ENCODE measurements at places on chromosomes 16 and 17. TPM values are rescaled to one million over a fixed set of nuclear protein-coding genes. Genes with fewer than 3 reads are reported as not detected.
A peak's percentile ranks its signal among the peaks of the same experiment; 100 is the strongest.

WFIKKN2 gene
- not detected for total RNA-seq

MARVELD3 gene
- not detected for total RNA-seq

GRCh38 chr17:56608944-56609343 lies 15.4 kb downstream of the NOG start:
- no peak for DNase-seq

- DNase-seq: no peak
Measured at GRCh38 chr16:52407778-52408177, 139.2 kb downstream of the TOX3 start.

DNA sequence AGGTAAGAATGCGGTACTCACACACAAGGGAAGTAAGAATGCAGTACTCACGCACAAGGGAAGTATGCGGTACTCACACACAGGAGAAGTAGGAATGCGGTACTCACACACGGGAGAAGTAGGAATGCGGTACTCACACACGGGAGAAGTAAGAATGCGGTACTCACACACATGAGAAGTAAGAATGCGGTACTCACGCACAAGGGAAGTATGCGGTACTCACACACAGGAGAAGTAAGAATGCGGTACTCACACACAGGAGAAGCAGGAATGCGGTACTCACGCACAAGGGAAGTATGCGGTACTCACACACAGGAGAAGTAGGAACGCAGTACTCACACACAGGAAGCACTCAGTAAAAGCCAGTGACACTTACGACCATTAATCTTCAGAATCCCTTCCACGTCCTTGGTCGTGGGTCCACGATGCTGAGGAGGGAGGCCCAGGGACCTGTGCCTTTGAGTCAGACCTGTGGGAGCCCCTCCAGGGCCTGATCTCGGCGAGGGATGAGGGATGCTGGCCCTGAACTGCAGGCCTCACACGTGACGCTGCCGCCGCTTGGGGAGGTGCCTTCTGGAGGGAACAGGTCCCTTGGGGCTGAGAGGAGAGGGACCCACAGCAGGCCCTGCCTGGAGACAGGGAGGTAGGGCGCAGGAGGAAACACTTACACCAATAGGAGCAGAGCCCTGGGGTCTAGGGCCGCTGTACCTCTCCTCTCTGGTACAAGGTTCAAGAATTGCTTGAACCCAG lies 20.2 kb downstream of the ABR start:
- no peak for DNase-seq

DNA sequence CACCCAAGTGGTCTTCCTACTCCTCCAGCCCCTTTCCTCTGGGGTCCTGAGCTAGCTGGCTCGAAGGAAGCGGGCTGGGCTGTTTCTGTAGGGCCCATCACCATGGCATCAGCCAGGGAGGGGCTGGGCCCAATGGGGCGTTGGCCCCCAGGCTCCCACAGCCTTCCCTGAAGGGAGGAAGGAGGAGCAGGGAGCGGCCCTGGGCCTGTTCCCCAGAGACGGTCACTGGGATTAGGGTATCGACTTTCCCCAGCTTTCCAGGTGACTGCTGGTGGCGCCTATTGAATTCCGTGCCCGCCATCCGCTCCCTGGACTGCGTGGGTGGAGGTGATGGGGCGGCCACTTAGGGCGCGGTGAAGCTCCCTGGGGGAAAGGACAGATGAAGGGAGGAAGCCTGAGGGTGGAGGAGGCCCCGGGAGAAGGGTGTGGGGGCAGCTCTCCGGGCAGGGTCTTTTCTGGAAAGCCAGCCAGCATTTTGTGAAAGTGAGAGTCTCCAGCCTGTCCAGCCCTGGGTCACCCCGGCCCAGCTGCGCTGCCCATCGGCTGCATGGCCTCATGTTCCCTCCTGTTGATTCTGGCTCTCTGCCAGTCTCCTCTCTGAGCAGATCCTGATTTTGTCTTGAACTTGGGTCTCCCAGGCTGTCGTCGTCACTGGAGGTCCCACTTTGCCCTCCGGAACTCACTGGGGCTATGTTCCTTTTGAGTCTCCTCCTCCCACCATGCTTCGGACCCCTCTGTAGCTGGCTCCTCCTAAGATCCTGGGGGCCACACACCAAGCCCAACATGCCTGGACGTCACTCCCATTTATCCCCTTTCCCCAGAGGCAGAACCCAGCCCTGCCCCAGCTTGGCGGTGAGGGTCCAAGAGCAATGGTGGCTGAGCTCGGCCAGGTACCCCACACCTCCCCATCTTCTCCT lies 9.8 kb downstream of the NHERF1 start:
- DNase-seq: peak; percentile 86

DNA sequence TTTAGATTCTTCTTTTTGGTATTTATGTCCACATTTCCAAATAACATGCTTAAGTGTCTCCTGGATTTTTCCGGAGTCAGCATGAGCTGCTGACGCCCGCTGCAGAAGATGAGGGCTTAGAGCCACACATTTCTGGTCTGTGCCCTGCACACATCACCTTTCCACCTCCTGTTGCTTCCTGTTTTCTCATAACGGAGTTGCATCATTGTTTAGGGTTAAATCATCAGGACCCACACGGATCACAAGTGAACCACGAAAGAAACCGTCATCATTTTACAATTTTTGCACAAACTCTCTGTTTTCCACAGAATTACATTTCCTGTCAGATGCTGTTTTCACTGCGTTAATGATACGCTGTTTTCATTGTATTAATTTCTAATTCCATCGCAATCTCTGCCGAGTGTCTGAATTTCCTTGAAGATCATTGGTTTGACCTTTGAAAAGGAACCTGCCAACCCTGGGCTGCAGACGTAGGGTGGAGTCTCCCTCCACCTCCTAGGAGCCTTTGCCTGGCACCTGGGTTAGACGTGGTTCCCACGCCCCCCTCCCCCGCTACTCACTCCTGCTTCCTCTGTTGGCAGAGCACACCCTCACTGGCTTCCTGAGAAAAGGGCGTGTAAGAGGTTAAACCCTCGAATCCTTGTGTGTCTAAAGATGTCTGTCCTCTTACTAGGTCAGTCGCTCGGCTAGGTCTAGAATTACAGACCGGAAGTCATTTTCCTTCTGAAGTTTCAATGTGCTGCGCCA lies 68.2 kb downstream of the RNF213 start:
- no peak for DNase-seq

DNA sequence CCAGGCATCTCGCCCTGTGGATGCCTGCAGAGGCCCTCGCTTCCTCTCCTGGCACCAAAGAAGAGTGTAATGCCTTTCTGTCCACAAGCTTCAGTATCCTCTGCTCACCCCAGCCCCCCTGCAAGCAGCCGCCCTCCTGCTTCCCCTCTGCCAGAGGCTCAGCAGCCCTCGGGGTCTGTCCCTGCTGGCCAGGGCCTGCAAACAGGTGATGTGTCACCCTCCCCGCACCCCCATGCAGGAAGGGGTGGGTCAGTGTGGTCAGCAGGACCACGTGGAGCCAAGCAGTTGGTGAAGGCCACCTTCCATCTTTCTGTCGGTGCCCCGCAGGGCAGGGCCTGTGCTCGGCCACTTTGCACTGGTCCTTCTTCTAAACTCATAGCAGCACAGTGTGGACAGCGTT lies 129.9 kb upstream of the CIBAR2 start:
- DNase-seq: no peak

GRCh38 chr16:87837627-87838289 lies 31.5 kb downstream of the SLC7A5 start:
- no peak for DNase-seq

DNA sequence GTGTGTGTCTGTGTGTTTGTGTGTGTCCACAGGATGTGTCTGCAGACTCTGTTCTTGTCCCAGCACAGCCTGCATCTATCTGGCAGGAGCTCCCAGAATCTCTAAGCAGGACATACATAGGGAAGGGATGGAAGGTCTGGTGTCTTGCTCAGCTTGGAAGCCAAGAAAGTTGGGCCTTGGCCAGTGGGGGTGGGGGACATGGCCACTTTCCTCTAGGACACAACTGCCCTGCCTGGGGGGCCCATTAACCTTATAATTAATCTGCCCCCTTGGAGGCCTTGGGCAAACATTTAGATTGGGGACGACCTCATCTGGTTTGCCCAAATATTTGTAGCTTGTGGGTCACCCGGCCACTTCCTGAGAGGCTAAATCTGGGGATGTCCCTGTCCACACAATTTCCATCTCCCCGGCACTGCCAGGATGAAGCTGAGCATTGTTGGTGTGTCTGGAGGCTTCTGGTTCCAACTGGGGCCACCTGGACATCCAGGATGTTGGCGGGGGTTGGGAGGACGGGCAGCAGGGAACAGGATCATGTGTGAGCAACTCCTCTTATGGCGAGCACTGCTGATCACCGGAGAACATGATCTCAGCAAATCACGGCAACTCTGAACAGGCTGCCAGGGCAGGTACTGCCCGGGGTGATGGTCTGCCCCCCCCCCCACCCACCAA lies 17.2 kb upstream of the FOXF1 start:
- DNase-seq: no peak

DNA sequence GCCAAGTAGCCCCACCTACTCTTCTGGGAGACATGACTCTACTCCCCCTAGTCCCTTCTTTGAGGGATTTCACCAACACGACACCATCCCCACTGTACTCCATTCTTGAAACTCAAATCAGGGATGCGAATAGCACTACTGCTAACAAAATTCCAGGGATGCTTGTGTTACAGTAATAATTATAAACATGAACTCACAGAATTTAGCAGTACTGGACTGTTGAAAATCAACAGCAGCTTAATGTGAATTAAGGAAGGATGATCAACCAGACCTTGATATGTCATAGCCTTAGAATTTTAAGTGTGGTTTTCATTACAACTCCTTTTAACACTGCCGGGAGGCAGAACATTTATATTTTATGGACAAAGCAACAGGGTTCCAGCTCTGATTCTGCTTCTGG lies 37.9 kb downstream of the AMFR start:
- DNase-seq: no peak

KRT28 gene
- total RNA-seq: not detected

- no peak for DNase-seq
Measured at GRCh38 chr17:17030515-17031211, 11.6 kb upstream of the MPRIP start.

DNA sequence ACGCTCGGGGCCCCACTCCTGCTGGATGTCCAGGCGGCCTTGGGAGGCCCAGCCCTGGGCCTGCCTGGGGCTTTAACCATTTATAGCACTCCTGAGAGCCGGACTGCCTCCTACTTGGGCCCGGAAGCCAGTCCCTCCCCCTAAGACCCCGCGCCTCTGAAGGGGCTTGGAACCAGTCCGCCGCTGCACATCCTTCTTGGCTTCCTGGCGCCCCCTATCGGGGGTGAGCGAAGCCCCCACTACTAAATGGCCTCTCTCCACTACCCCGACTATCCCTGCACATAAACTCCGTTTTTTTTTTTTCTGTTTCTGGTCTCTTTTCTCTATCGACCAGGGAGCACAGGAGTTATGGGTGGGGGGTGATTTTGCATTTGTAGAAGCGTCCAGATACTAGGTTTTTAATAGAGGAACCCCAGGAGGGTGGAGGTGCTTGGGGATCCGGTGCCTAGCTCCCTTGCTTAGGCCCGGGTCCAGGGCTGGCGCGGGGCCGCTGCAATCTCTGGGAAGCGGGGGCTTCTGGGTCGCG lies 633 bp upstream of the NOL3 start:
- no peak for DNase-seq

- DNase-seq: peak; percentile 78
Measured at GRCh38 chr17:72361892-72362291, 241.1 kb downstream of the SOX9 start.

GRCh38 chr16:11126399-11127054 lies 129.5 kb downstream of the SOCS1 start:
- no peak for DNase-seq

- DNase-seq: peak; percentile 86
Measured at GRCh38 chr16:88770461-88771293, 14.3 kb downstream of the PIEZO1 start.

- DNase-seq: no peak
Measured at GRCh38 chr16:69395859-69396186, 10.0 kb upstream of the TERF2 start.

PRAC1 gene
- total RNA-seq: not detected

DNAAF1 gene
- not detected for total RNA-seq

DNA sequence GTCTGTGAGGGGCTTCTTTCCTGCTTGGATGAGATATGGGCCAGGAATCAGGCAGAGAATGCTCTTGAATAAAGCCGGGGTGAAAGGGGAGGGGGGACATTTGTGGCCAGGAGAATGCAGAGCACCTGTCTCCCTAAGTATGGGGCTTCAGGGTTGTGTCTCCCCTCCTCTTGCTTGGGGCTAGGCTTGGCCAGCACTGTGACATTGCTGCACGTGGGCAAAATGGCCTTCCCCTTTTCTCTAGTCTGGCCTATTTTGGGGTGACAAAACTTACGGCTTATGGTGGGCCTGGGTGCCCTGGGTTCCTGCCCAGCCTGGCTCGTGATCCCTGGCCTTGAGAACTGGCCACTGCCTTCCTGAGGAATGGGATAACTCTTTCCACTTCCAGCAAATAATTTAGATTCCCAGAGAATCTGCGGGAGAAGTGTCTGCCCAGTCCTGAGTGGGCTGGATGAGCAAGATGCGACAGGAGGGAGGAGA lies 5.6 kb downstream of the NFE2L1 start:
- DNase-seq: no peak

GRCh38 chr16:81673432-81673831 lies 105.7 kb upstream of the PLCG2 start:
- DNase-seq: no peak

- DNase-seq: no peak
Measured at GRCh38 chr16:53281280-53281679, 153.0 kb upstream of the RBL2 start.

DNA sequence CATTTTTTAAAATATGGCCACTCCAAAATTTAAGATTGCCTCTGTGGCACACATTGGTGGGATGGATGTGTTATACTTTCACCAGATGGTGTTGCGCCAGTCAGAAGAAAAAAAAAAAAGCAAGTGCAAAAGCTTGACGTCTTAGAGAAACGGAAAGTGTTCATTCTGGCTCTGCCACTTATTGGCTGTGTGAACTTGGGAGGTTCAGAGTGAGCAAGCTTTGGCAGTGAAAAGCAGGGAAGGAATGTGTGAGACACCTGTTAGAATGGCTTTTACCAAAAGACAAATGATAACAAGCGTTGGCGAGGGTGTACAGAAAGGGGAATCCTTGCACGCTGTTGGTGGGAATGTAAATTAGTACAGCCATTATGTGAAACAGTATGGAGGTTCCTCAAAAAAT lies 298.0 kb downstream of the TMEM114 start:
- no peak for DNase-seq

GRCh38 chr17:29111816-29112499 lies 68.2 kb downstream of the MYO18A start:
- peak; percentile 71 for DNase-seq

GALK1 gene
- total RNA-seq: 65.4 TPM

IL21R gene
- total RNA-seq: 10.8 TPM

GRCh38 chr17:60090417-60090816 lies 11.7 kb upstream of the HEATR6 start:
- no peak for DNase-seq

CCDC40 gene
- total RNA-seq: 5.7 TPM

GRCh38 chr17:83096401-83097224 lies 17.2 kb downstream of the METRNL start:
- no peak for DNase-seq
